ENCODE measurements at places on chromosomes 2 and 18.

- H3K4me3 ChIP-seq: no peak overlapping the region
- DNase-seq: peak; percentile 66
- no peaks in the 10 kb centered on the region for H3K27me3 ChIP-seq
- no peak overlapping the region for H3K27ac ChIP-seq
- H3K4me1 ChIP-seq: no peaks in the 10 kb centered on the region
These were observed 24.8 kb upstream of the RPE start for GRCh38 chr2:209977386-209978239.

- H3K36me3 ChIP-seq: peaks cover 5% of the 10 kb centered on the region
- peaks cover 12% of the 10 kb centered on the region for H3K4me1 ChIP-seq
- no peak overlapping the region for H3K4me3 ChIP-seq
- H3K27me3 ChIP-seq: no peaks in the 10 kb centered on the region
- DNase-seq: no peak
These were observed 62.7 kb downstream of the ACVR1 start for GRCh38 chr2:157813467-157813866.

DNA sequence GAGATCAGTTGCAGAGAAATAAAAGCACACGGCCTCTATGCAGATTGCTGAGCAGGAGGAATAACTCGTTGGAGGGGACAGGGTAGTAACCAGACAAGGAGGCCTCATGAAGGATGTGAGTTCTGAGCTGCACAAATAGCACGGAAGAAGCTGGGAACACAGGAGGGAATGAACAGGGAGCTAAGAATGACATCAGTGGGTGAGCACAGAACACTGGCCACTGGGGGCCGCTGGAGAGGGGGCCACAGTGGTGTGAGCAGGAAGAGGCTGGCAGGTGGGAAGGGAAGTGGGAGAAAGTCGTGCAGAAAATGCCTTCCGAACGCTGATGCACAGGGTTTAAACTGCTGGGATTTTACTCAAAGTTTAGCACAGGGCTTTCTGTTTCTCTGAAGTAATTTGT, 61.0 kb downstream of the ZAP70 start:
- no peak overlapping the region for H3K27ac ChIP-seq
- no peaks in the 10 kb centered on the region for H3K27me3 ChIP-seq
- H3K4me3 ChIP-seq: no peak overlapping the region
- peaks cover 5% of the 10 kb centered on the region for H3K36me3 ChIP-seq
- no peak for DNase-seq

- no peaks in the 10 kb centered on the region for H3K27me3 ChIP-seq
- peak; percentile 48 for DNase-seq
- no peak overlapping the region for H3K4me3 ChIP-seq
- H3K27ac ChIP-seq: no peak overlapping the region
- H3K4me1 ChIP-seq: no peaks in the 10 kb centered on the region
These were observed 1860.6 kb upstream of the PIK3C3 start for GRCh38 chr18:40094441-40094840.

DNA sequence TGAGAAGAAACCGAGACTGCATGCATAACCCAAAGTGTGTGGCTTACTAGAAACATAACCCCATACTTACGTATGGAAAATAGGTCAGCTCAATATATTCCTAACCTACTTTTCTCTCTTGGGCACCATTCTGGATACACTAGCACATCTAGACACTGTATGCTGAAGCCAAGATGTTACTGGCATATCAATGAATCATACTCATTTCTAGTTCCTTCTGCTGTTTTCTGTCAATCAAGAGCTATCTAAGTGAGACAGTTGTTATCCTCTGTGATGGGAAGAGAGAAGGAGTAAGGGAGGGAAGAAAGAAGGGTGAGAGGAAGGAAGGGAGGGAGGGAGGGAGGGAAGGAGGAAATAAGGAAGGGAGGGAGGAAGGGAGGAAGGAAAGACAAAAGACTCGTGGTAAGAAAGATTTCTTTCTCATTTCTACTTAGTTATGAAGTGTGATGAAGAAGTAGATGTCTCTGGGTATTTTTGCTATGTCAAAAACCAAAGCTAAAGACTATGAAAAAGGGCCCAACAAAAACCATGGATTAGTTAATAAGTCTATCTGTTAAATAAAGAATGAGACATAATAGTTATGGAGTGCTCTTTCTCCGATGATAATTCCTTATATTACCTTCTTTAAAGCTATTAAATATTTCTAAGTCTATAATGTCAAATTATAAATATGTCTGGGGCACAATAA, 248.4 kb downstream of the ZNF521 start:
- H3K4me1 ChIP-seq: peaks cover 5% of the 10 kb centered on the region
- H3K27me3 ChIP-seq: no peaks in the 10 kb centered on the region
- H3K4me3 ChIP-seq: no peak overlapping the region
- no peak overlapping the region for H3K27ac ChIP-seq
- DNase-seq: no peak

- H3K27ac ChIP-seq: no peak overlapping the region
- no peak for DNase-seq
- no peaks in the 10 kb centered on the region for H3K36me3 ChIP-seq
- no peak overlapping the region for H3K4me3 ChIP-seq
- H3K27me3 ChIP-seq: no peaks in the 10 kb centered on the region
These were observed 40.2 kb upstream of the GPR17 start for GRCh38 chr2:127605691-127606263.

DNA sequence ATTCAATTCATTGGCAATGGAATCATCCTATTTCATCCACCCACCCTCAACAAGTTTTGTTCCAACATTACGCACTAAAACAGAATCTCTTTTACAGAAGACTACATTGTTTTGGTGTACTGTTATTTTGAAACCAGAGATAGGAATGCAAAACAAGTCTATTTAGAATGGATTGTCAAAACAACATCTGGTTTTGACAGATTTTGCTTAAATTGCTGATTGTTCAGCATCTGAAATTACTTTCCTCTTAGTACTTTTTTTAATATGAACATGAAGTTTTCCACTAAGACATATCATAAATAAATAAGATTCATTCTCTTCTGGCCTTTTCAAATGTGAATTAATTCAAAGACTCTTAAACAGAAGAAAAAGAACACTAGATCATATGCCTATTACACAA, 323.9 kb upstream of the TFPI start:
- no peak for DNase-seq
- H3K4me1 ChIP-seq: no peaks in the 10 kb centered on the region
- no peaks in the 10 kb centered on the region for H3K27me3 ChIP-seq
- no peak overlapping the region for H3K4me3 ChIP-seq
- no peaks in the 10 kb centered on the region for H3K36me3 ChIP-seq
- no peak overlapping the region for H3K27ac ChIP-seq

- no peak for DNase-seq
- no peak overlapping the region for H3K4me3 ChIP-seq
- no peaks in the 10 kb centered on the region for H3K4me1 ChIP-seq
- peaks cover 49% of the 10 kb centered on the region for H3K27me3 ChIP-seq
These were observed 10.9 kb upstream of the HOXD1 start for GRCh38 chr2:176177580-176178037.

GRCh38 chr2:23449831-23450331, 64.9 kb downstream of the KLHL29 start:
- H3K27me3 ChIP-seq: no peaks in the 10 kb centered on the region
- DNase-seq: no peak
- no peaks in the 10 kb centered on the region for H3K4me1 ChIP-seq

DNA sequence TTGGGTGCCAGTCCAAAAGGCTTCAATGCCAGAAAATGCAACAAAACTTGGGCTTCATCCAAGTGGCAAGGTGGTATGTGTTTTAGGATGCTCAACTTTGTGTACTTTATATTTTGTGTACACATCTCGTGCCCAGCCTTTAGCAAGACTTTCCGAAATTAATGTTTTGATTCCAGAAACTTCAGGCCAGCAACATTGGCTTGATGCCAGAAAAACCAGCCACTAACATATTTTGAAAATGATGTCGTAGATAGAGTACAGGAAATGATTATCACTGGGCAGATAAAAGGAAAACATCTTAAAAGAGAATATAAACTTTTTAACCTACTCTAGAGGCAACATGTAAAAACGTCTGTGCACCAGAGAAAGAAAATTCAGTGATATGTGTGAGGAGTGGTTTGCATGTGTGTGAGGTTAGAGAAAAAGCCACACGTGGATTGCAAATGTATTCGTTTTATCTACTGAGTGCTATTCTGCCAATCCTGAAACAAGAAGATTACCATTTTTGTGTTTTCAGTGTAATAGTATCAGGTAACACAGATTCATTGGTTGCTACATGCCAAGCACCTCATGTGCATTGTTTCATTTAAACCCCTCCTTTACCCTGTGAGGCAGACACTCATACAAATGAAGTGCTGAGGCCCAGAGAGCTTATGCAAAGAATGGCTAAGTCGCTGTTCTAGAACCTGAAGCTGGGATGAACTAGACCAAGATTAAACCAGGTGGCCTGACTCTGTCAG, 264.8 kb downstream of the C1D start:
- DNase-seq: peak; percentile 65
- no peak overlapping the region for H3K27ac ChIP-seq
- no peak overlapping the region for H3K4me3 ChIP-seq
- no peaks in the 10 kb centered on the region for H3K36me3 ChIP-seq
- H3K27me3 ChIP-seq: no peaks in the 10 kb centered on the region

DNA sequence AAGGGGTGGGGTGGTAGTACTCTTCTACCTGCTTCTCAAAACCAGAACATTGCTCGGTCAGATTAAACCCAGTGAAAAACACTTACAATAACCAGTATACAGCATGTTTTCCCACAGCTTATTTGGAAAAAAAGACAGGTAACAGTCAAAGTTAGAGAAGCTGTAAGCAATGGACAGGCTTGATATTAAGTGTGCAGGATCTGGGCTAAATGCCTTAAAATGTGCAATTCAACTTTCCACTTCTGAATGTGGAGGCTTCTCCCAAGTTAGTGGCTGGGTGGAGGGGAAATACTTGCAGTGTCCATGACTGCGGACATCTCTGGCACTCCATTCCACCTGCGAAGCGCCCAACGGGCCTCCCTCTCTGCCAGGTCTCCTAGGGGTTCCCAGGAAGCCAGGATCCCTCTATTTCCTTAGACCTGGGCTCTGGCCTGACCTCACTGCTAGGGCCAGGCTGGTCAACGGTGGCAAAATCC, 5.3 kb downstream of the ZEB2 start:
- peak; percentile 34 for DNase-seq
- no peaks in the 10 kb centered on the region for H3K27me3 ChIP-seq
- peaks cover 17% of the 10 kb centered on the region for H3K4me1 ChIP-seq
- H3K27ac ChIP-seq: peak overlapping the region; percentile 96

DNA sequence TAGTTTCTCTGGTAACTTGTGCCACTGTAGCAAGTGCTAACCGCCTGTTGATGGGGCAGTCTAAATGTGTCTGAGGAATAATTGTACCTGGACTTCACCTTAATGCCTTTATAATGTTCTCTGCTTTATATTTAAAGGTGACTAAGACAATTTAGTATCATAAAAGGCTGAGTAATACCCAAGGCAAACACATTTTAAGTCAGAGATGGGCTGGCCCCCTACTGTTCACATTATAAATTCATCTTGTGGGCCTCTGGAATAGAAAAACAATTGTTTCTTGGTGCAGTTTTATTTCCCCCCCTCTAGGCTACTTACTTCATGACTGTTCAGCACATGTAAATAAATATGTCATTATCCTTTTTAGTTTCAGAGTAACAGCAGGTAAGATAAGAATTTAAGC, 559.3 kb upstream of the PIK3C3 start:
- DNase-seq: peak; percentile 10
- H3K4me1 ChIP-seq: no peaks in the 10 kb centered on the region
- no peaks in the 10 kb centered on the region for H3K36me3 ChIP-seq
- H3K4me3 ChIP-seq: no peak overlapping the region
- no peak overlapping the region for H3K27ac ChIP-seq
- H3K27me3 ChIP-seq: no peaks in the 10 kb centered on the region

- no peaks in the 10 kb centered on the region for H3K4me1 ChIP-seq
- no peaks in the 10 kb centered on the region for H3K36me3 ChIP-seq
These were observed 88.8 kb upstream of the FAM117B start for GRCh38 chr2:202545931-202546330.

DNA sequence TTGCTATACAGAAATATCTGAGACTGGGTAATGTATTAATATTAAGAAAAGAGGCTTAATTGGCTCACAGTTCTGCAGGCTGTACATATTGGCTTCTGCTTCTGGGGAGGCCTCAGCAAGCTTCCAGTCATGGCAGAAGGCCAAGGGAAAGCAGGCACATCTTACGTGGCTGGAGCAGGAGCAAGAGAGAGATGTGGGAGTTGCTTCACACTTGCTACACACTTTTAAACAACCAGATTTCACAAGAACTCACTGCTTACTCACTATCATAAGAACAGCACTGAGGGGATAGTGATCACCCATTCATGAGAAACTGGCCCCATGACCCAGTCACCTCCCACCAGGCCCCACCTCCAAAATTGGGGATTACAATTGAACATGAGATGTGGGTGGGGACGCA, 50.6 kb downstream of the MAPRE2 start:
- H3K4me3 ChIP-seq: no peak overlapping the region
- no peaks in the 10 kb centered on the region for H3K36me3 ChIP-seq
- no peaks in the 10 kb centered on the region for H3K4me1 ChIP-seq
- H3K27ac ChIP-seq: no peak overlapping the region
- DNase-seq: peak; percentile 29

DNA sequence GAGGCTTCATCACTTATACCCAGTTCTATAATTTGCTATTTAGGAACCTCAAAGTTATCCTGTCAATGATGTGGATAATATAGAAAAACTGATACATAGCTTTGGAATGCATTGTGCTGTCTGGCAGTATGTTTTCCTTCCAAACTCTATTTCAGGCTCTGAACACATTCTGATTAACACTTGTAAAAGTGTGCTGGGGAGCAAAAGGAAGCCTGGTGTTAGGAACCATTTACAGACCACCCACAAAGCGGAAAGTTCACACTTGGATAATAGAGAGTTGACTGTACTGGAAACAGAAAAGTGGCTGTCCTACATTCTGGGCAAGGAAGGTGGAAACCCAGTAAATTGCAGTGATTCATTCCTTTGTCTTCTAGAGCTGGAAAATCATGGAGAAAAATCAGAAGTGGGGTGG, 114.5 kb upstream of the ZFP36L2 start:
- H3K27me3 ChIP-seq: no peaks in the 10 kb centered on the region
- H3K4me1 ChIP-seq: peaks cover 31% of the 10 kb centered on the region
- H3K27ac ChIP-seq: peak overlapping the region; percentile 1
- peak; percentile 84 for DNase-seq

DNA sequence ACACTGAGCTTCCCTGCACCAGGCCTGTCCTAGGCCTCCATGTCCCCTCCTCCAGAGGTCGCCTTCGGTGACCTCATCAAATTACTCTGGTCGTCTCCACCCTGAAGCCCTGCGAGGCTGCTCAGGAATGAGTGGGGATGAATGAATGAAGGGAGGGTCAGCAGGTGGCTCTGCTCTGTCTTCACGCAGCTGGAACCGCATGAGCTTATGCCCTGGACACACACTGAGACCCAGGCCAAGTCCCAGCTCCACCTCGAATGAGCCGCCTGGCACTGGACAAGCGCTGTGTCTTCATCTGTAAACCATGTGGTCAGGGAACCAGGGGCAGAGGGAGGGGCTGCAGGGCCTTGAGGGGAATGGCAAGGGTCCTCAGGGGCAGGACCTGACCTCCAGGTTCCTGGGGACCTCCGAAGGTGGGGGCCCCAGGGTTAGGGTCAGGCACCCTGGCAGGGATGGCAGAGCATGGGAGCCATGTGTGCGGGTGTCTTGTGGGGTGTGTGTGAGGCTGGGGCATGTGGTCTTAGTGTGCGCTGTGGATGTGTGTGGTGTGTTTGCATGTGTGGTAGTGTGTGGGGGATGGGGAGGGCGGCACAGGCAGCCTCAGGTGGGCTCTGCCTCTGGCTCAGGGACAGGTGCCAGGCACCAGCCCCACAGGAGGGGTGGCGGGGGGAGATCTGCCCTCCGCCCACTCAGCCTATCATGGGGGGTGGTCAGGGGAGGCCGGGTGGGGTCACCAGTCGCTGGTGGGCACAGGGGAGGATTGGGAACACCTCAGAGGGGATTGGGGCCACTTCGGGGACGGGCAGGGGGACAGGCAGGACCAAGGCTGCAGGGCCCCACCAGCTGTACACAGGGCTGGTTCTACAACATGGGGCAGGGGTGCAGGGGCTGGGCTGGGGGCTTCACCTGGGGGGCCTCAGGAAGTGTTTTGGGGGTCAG, 13.9 kb downstream of the ODC1 start:
- H3K27ac ChIP-seq: no peak overlapping the region
- H3K36me3 ChIP-seq: peaks cover 5% of the 10 kb centered on the region
- DNase-seq: no peak

Measured in fibroblast of lung (primary cell).